HepG2 (cell line): ENCODE measurements at places on chromosomes 16 and 17. TPM values are rescaled to one million over a fixed set of nuclear protein-coding genes. Genes with fewer than 3 reads are reported as not detected.

- DNase-seq = no peak
These were observed 201.8 kb upstream of the FOXF1 start for GRCh38 chr16:86308514-86308913.

DNA sequence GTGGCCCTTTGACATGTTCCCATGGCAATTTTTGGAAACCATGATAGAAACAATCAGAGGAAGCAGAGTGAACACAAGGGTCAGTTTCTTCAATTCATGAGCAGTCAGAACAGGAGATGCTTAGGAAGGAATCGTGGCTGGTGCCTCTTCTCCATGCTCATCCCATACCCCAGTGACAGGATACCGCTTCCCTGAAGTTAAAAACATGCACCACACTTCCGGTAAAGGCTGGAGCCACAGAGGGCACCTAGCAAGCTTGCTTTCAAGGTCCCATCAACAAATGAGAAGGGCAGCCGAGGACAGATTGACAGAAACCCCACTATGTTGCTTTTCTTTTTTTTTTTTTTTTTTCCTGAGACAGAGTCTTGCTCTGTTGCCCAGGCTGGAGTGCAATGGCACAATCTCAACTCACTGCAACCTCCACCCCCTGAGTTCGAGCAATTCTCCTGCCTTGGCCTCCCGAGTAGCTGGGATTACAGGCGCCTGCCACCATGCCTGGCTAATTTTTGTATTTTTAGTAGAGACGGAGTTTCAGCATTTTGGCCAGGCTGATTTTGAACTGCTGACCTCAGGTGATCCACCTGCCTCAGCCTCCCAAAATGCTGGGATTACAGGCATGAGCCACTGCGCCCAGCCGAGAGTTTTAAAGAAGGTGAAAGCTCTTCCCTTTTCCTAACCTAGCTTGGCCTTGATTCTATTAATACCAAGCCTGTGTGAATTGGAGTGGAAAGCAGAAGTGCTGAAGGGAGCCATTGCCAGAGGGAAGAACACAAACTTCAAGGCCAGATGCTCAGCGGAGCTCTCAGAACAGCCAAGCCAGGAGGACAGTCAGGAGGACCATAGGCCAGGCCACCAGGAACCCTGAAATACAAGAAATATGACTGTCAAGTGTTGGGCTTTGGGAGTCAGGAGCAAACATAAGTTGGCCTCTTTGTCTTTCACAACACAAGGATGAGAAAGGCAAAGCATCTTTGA is 16.6 kb downstream of the GP2 start:
- DNase-seq = no peak

- DNase-seq = peak; percentile 50
These were observed 38.5 kb upstream of the NKD1 start for GRCh38 chr16:50509521-50510341.

The MRM1 gene
- 10.7 and 11.3 TPM in 2 replicates for total RNA-seq
